ENCODE measurements at places on chromosomes 13 and 19. TPM values are rescaled to one million over a fixed set of nuclear protein-coding genes. Genes with fewer than 3 reads are reported as not detected.

The ELANE gene
- total RNA-seq, result not detected

GRCh38 chr19:55044771-55045716, 7.0 kb upstream of the GP6 start:
- H3K27me3 ChIP-seq, result no peaks in the 10 kb centered on the region
- H3K4me1 ChIP-seq, result no peaks in the 10 kb centered on the region
- DNase-seq, result no peak
- H3K36me3 ChIP-seq, result peaks cover 6% of the 10 kb centered on the region

- no peaks in the 10 kb centered on the region for H3K27me3 ChIP-seq
- no peak overlapping the region for H3K27ac ChIP-seq
- H3K36me3 ChIP-seq, result no peaks in the 10 kb centered on the region
- no peaks in the 10 kb centered on the region for H3K4me1 ChIP-seq
- DNase-seq, result no peak
Observed at GRCh38 chr19:28631961-28632360, 581.0 kb downstream of the UQCRFS1 start.

- DNase-seq, result no peak
- H3K4me1 ChIP-seq, result no peaks in the 10 kb centered on the region
- H3K27ac ChIP-seq, result no peak overlapping the region
- no peak overlapping the region for H3K4me3 ChIP-seq
- H3K36me3 ChIP-seq, result no peaks in the 10 kb centered on the region
- no peaks in the 10 kb centered on the region for H3K27me3 ChIP-seq
Observed at GRCh38 chr13:50645092-50645491, 198.4 kb downstream of the DLEU7 start.

DNA sequence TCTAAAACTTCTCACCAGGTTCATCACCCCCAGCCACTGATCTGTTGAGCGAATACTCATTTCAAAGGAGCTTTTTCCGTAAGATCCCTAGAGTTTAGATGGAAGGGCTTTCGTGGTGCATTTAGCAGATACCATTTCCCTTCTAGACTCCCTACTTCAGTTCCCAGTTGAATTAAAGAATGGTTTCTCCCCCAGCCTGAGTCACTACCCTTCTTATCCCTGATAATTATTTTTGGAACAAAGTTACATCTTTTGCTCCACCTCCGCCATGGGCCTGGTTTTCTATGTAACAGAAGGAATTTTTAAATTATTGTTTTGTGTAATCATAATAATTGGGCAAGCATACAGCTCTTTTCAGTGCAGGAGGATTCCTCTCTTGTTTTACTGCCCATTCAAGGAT, 22.0 kb downstream of the USPL1 start:
- H3K36me3 ChIP-seq, result peaks cover 2% of the 10 kb centered on the region
- H3K4me3 ChIP-seq, result no peak overlapping the region
- H3K27me3 ChIP-seq, result no peaks in the 10 kb centered on the region

DNA sequence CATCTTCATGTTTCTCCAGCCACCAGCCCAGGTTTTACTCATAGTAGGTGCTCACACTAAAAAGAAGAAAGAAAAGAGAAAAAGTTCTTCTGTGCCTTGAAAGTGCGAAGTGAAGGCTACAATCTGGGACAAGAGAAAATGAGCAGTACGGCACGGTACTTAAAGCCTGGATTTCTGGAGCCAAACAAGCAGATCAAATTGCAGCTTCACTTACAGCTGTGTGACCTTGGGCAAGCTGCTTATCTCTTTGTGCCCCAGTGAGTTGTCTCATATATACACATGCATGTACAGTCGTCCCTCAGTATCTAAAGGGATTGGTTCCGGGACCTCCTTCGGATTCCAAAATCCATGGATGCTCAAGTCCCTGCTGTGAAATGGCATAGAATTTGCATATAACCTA, 41.8 kb downstream of the GSX1 start:
- no peak overlapping the region for H3K27ac ChIP-seq
- no peaks in the 10 kb centered on the region for H3K36me3 ChIP-seq
- H3K4me3 ChIP-seq, result no peak overlapping the region
- no peaks in the 10 kb centered on the region for H3K27me3 ChIP-seq
- DNase-seq, result no peak

The ZNF541 gene
- not detected for total RNA-seq

GRCh38 chr19:29308977-29309590, 96.1 kb upstream of the UQCRFS1 start:
- H3K4me3 ChIP-seq, result no peak overlapping the region
- no peaks in the 10 kb centered on the region for H3K27me3 ChIP-seq
- no peaks in the 10 kb centered on the region for H3K4me1 ChIP-seq
- H3K36me3 ChIP-seq, result no peaks in the 10 kb centered on the region

DNA sequence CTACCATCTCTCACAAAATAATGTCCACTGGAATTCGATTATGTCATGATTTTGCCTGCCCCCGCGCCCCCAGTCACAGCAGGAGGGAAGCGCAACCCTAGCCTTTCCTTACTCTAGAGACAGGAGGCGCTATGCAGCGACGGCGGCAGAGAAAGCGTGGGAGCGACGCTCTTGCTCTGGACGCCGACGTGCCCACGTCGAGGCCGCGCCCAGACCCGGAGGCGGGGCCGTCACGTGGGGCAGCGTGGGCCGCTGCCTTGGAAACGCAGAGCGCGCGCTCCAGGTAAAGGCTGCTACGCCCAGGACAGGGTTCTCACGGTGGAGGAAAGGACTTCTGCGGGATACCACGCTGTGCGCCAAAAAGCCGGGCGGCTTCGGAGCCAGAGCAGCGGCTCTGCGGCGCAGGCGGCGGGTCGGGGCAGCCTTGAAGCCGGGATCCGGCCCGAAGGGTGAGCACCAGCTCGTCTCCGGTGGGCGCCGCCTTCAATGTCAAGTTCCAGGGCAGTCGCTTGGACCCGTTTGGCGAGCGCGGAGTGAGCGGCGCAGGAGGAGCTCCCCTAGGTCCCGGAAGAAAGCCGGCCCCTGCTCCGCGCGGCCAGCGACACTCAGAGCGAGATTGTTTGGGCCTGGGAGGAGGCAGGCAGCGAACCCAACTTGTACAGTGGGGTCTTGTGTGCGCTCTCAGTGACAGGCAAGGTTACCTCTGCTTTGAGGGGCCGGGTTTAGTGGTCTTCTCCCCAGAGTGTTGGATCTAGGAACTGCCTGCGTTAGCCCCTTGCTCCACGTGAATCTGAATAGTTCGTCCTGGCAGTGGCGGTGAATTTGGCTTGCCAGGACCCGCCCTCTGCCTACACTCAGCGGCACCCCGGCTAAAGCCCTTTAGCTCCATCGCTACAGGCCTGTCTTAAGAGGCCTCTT, 121.7 kb downstream of the MRPL57 start:
- H3K27ac ChIP-seq, result peak overlapping the region; percentile 73
- H3K4me3 ChIP-seq, result peak overlapping the region; percentile 88
- no peaks in the 10 kb centered on the region for H3K4me1 ChIP-seq
- H3K27me3 ChIP-seq, result no peaks in the 10 kb centered on the region
- DNase-seq, result peak; percentile 88

DNA sequence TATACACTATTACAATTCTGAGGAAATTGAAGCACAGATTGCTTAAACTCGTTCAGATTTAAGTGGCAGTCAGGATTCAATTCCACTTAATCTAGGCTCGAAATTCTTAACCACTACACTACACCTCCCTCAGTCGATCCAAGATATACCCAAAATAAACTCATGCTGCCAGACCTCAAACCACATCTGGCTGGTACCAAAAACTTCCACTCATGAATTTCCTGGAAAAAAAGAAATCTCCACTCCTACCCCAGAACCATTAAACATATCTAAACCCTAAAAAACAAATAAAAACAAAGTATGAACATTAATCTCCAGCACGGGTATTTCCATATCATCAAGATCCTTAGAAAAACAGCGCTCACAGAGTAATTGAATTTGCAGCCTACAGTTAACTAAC, 1.1 kb downstream of the ZFP30 start:
- H3K27me3 ChIP-seq, result no peaks in the 10 kb centered on the region
- H3K4me3 ChIP-seq, result peak overlapping the region; percentile 100
- peak overlapping the region; percentile 97 for H3K27ac ChIP-seq
- H3K4me1 ChIP-seq, result no peaks in the 10 kb centered on the region
- DNase-seq, result no peak
- no peaks in the 10 kb centered on the region for H3K36me3 ChIP-seq

The ZNF823 gene
- total RNA-seq, result 11.9 TPM

The MBD3L3 gene
- not detected for total RNA-seq

DNA sequence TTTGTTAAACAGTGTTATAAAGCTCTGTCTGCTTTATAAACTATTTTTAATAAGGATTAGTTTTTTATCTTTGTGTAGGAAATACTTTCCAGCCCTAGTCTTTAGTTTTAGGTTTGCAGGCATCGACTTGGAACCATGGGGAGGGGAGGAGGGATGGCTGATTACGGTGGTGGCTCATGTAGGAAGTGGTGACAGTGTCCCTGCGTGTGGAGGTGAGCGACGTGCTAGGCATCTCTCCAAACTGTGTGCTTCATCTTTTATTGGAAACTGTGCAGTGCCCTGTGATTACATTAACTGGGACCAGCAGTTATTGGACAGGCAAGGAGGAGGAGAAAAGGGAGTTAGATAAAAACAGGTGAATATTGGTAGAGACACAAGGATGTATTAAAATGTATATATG, 203.8 kb downstream of the ATP8A2 start:
- no peaks in the 10 kb centered on the region for H3K4me1 ChIP-seq
- H3K27ac ChIP-seq, result no peak overlapping the region
- H3K4me3 ChIP-seq, result no peak overlapping the region
- no peaks in the 10 kb centered on the region for H3K36me3 ChIP-seq
- no peaks in the 10 kb centered on the region for H3K27me3 ChIP-seq

GRCh38 chr13:33583398-33583797, 234.6 kb upstream of the RFC3 start:
- H3K27me3 ChIP-seq, result no peaks in the 10 kb centered on the region
- no peaks in the 10 kb centered on the region for H3K4me1 ChIP-seq
- H3K4me3 ChIP-seq, result no peak overlapping the region
- H3K36me3 ChIP-seq, result no peaks in the 10 kb centered on the region
- DNase-seq, result no peak

- no peak overlapping the region for H3K4me3 ChIP-seq
- DNase-seq, result peak; percentile 71
- H3K27me3 ChIP-seq, result no peaks in the 10 kb centered on the region
Observed at GRCh38 chr13:110116072-110116487, 190.9 kb downstream of the COL4A1 start.

DNA sequence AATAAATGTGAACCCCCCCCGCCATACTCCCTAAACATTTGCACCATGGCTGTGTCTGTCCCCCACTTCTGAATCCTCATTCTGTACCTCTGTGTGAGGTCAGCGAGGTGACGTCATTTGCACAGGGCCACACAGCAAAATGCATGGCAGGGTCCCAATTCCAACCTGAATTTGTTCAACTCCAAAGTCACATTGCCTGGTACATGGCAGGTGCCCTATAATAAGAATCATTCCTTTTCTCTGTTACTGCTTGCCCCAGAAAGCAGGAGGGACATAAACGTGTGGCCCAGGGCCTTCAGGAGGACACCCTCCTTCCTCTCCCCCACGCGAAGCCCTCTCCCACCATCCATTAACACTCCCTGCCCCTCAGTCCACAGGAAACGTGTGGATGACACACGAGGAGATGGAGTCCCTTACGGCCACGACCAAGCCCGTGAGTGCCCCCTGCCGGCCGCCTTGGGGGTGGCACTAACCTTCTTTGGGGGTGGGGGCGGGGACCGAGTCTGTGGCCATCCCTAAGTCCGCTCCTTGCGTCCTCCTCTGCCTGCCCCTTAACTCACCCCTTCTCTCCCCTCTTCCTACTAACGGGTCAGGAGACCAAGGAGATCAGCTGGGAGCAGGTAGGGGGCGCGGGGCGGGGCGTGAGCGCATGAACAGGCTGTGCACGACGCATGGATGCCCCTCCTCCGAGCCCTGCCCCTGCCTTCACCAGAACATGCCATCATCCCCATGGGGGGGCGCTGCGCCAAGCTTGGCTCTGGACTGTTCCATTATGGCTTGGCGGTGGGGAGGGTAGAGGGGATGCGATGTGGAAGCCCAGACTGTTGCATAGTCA, 9.4 kb downstream of the HRC start:
- H3K36me3 ChIP-seq, result peaks cover 1% of the 10 kb centered on the region
- H3K4me3 ChIP-seq, result no peak overlapping the region
- H3K4me1 ChIP-seq, result peaks cover 9% of the 10 kb centered on the region
- DNase-seq, result peak; percentile 81
- no peak overlapping the region for H3K27ac ChIP-seq

DNA sequence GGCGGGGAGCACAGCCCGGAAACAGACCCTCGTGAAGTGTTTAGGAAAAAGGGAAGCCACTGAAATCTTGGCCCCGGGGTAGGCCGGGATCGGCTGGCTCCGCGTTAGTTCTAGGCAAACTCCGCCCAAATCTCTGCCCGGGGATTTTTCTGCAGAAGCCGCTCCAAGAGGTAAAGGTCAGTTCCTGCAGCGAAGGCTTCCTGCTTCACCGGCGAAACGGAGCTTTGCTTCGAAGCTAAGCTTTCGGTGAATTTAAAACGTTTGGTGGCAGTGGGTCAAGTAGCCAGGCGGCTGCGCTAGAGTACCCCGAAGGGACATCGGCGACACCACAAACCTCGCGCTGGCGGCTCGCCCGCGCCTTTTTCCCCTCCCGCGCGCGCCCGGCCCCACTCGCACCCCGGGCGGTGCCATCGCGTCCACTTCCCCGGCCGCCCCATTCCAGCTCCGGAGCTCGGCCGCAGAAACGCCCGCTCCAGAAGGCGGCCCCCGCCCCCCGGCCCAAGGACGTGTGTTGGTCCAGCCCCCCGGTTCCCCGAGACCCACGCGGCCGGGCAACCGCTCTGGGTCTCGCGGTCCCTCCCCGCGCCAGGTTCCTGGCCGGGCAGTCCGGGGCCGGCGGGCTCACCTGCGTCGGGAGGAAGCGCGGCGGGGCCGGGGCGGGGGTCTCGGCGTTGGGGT, 441 bp downstream of the GJB2 start:
- H3K4me1 ChIP-seq, result 0 out of 2 replicates have a peak, but pooled peaks cover 6% of the 10 kb centered on the region
- peaks cover 1% of the 10 kb centered on the region for H3K27me3 ChIP-seq
- H3K36me3 ChIP-seq, result no peaks in the 10 kb centered on the region
- H3K4me3 ChIP-seq, result peak overlapping the region; percentile 52

DNA sequence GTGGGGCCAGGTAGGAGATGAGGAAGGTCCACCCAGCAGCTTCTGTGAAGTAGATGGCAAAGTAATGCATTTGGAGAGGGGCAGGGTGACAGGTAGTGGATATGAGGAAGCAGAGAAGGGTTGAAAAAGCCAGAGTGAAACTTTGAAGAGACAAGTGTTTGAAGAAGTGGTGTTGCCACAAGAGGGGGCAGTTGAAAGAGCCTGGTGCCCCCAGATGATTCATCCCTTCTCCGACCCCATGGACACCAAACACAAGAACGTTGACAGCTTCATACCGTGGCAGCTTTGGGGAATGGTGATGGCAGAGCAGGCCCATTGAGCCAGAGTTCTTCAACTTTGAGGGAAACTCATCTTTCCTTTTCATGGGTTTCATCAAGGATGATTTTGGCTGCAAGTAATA, 19.9 kb downstream of the IFNL3 start:
- no peak overlapping the region for H3K4me3 ChIP-seq
- no peaks in the 10 kb centered on the region for H3K27me3 ChIP-seq
- no peak for DNase-seq
- no peak overlapping the region for H3K27ac ChIP-seq

Data from Caco-2 (cell line).